Esophagus squamous epithelium (tissue), 5 donors: ENCODE measurements at places on chromosomes 13 and 19.

GRCh38 chr13:73417012-73417615 is 358.3 kb downstream of the KLF5 start:
- DNase-seq = no peak

DNA sequence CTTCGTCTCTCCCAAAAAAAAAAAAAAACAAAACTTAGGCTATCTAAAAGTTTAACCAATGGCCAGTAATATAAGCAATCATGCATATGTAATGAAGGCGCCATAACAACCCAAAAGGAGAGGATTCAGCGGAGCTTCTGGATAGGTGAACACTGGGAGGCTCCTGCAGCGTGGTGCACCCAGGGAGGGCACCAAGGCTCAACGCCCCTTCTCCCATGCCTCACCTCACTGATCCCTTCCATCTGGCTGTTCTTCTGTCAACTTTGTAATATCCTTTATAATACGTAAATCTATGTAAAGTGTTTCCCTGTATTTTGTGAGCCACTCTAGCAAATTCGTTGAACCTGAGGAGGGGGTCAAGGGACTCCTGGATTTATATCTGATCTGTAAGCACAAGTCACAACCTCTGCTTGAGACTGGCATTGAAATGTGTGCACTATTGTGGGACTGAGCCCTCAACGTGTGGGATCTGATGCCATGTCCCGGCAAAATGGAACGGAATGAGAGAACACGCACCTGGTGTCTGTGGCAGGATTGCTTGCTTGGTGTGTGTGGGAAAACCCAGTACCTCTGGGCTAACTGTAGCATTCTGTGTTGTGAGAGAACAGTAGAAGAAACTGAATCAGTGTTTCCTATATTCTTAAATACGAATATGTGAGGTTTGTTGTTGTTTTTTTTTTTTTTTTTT is 521 bp upstream of the ZNF665 start:
- no peak for DNase-seq

GRCh38 chr13:110414283-110414682 is 107.2 kb downstream of the COL4A2 start:
- DNase-seq = no peak

DNA sequence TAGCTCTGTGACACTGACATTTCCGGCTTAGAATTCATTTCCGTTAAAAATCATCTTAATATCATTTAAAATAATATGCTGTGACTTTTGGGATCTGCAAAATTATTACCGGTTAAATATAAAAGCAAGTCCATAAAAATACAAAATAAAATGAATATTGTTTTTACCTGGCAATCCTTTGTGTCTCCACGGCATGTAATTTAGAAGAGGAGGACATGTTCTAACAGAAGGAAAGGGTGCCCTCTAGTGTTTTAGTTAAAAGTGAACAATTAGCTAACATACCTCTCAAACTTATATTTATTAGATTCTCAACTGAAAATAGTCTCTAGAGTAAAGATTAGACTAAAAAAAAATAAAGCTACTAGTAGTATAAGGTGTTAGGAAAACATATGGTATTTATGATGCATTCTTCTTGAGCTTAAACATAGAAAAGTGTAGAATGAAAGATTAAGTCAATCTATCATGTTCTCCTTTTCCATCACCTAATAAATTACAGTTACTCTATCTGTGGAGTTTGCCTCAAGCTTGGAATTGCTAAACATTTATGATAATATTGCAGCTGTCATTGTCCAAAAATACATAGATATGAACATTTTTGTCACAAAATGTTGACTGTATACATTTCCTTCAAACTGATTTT is 676.7 kb upstream of the SPRY2 start:
- DNase-seq = no peak

GRCh38 chr19:53960187-53960586 is 2.5 kb upstream of the CACNG8 start:
- no peak for DNase-seq

GRCh38 chr13:106573868-106574267 is 5.9 kb upstream of the ARGLU1 start:
- DNase-seq = no peak

GRCh38 chr19:53595510-53595867 is 36.3 kb upstream of the DPRX start:
- DNase-seq = no peak

- DNase-seq = no peak
Observed at GRCh38 chr19:5291588-5292193, 48.9 kb downstream of the PTPRS start.

DNA sequence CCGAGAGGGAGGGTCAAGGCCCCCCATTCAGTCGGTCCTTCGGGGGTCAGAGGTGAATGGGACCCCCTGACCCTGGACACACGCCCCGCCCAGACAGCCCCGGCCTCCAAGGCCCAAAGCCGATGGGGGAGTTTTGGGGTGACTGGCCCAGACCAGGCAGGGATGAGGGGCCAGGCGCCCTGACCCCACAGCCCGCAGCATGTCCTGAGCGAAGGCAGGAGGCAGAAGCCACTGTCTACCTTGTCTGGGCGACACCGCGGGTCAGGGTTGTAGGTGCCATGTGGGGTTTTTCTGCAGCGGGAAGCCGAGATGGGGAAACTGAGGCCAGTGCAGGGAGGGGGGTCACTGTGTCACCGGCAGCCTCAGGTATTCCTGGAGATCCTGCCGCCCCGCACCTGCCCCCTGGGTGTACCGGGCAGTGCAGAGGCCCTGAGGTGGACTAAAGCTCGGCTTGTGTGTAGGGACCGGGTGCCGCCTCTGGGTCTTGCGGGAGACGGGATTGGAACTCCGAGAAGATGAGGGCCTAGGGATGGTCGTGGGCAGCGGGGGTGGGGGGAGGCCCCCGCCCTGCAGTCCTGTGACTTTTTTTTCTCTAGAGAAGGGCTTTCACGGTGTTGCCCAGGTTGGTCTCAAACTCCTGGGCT is 8.5 kb downstream of the ARID3A start:
- DNase-seq = no peak

DNA sequence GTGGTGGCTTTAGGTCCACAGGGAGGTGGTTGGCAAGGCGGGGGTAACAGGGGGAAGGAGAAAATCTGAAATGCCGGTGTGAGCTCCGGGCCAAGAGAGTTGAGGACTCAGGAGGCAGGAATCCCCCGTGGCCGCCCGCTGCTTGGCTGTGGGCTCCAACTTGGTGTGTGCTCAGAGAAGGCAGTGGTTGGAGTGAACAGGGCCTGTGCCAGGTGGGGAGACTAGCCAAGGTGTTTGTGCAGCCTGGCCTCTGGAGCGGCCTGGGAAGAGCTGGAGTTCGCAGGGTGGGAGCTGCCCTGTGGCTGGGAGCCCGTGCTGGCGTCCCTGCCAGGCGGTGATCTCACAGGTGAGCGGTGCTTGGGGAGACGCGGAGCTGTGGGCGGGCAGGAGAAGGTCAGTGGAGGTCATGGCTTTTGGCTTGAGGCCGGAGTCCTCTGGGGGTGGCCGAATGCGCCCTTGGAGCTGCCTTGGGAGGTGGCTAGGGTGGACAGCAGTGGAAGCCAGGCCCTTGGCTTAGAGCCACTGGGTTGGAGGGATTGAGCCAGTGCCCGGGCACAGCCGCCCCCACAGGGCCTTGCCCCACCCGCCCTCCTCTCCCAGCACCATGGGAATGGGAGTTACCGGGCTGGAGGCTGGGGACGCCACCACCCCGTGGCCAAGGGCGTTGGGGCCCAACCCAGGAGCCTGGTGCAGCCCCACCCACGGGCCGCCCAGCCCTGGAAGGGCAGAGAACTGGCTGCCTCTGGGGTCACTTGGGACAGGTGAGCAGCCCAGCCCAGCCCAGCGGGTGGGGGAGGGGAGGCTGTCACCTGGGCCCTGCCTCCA is 7.1 kb upstream of the CIRBP start:
- DNase-seq = no peak

DNA sequence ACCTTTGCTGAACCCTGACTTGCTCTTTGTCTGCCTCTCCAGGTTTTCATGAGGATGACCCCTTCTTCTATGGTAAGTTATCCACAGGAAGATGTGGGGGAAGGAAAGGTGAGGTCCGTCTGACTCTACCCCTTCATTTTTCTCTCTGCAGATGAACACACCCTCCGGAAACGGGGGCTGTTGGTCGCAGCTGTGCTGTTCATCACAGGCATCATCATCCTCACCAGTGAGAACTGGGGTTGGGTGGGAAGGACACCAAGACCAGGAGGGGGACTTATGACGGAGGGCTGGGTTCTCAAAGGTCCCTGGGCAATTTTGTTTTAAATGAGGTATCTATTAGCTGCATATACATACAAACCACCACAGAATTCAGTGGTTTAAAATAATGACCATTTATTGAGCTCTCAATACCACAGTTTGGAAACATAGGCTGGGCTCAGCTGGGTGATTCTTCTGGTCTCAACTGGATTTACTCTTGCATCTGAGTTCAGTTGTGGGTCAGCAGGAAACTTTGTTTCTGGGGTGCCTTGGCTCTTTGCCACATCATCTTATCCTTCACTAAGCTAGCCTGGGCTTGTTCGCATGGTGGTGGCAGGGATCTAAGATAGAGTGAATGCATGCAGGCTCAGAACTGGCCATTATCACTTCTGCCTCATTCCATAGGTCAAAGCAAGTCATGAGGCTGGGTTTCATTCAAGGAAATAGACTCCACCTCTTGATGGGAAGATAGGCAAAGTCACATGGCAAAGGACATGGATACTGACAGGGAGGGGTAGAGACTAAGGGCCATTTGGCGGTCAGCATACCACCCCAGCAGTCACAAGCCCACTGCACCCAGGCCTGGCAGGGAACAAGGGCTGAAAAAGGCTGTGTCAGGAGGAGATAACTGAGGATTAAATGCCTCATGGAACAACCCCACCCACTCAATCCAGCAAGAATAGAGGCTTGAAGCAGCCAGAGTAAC is 11.8 kb downstream of the FXYD5 start:
- DNase-seq = no peak

- no peak for DNase-seq
Observed at GRCh38 chr13:77874406-77874805, 44.2 kb downstream of the EDNRB start.

GRCh38 chr13:72505376-72505775 is 222.1 kb downstream of the MZT1 start:
- DNase-seq = no peak

DNA sequence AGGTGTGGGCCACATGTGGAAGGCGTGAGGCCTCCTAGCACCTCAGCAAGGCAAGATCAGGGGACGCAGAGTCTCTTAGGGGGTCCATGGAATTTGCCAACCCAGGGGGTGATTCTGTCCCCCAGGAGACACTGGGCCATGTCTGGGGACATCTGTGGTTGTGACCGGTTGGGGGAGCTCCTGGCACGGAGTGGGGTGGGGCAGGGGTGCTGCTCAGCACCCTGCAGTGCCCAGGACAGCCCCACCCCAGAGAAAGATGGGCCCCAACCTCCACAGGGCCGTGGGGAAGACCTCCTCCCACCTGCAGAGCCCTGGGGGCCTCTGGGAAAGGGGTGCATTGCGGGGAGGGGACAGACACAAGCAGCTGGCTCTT is 4.0 kb downstream of the MKNK2 start:
- no peak for DNase-seq

DNA sequence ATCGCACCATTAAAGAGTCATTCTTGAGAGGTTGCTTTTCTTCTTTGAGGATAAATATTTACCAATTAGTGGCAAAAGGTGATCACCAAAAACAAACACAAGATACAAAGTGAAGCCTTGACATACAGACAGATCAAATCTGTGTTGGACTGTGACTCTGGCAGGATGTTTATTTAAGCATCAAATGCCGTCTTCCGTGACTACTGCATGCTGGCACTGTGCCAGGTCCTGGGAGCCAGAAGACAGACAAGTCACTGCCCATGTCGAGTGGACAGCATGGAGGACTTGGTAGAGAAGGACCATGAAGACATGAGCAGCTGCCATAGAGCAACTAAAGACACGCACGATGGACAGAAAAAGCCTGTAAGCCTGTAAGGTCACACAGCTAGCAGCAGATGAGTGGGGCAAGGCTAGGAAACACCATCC is 92.8 kb upstream of the FARP1 start:
- no peak for DNase-seq

DNA sequence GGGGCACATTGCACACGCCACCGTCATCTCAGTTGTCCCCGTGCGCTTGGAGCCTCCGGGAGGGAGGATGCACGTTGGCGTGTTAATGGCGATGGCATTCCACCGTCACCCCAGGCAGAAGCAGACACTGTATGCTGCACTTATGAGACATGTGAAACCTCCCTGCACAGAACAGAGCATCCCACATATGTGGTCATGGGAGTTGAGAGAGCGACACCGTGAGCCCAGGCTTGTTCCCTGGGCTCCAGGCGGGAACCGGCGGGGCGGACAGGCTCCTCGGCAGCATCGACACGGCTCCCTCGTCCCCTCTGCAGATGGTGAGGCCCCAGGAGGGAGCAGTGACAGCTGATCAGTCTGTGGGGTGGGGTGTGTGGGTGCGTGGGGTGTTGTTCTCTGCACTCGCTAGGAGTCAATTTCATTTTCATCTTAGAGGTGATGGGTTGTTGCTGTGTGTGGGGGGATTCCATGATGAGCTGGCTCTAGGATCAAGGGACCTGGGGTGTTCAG is 40.4 kb downstream of the CRTC1 start:
- DNase-seq = no peak

- DNase-seq = no peak
Observed at GRCh38 chr13:31923134-31923763, 108.3 kb upstream of the FRY start.

DNA sequence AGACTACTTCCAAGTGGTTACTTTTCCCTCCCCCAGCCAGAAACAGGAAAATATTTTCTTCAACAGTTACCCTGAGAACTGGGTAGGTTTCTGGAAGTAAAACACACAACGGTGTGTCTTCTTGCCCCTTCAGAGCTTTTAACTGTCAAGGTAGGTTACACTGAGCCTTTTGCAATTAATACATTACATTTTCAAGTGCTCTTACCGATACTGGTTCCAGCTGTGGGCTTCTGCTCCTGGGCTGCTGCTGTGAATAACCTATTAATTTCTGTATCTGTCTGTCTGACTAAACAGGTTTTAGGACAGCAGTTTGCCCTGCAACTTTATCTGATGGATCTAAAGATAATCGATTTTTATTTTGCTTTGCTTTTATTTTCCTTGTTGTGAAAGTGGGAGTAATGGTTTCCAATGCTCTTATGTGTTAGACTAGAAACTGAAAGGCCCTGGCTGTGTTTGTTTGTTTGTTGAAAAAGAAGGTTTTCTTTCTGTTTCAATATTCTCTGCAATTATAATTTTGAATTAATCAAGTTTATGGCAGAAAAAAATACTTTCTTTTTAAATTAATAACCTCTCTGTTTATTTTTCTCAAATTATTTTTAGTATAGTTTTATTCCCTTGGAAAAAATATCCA is 196.7 kb upstream of the SLITRK6 start:
- no peak for DNase-seq

DNA sequence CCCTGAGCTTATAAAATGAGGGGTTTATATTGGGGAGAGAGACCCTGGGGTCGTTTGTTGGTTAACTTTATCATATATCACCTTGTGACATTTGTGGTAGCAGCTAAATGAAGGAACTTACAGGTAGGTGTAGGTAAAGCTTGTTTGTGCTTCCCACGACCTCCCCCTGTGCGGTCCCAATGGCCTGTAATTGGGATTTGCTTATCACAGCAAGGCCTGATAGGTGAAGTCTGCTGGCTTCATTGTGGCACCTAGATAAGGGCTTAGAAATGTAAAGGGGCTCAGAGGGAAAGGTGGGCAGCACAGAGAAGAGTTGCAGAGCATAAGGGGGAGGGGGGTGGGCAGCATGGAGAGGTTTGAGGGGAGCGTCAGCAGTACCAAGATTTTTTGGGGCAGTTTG is 35.5 kb upstream of the MLNR start:
- DNase-seq = no peak

- DNase-seq = no peak
Observed at GRCh38 chr19:45812297-45812696, 2.8 kb downstream of the RSPH6A start.
